SK-N-DZ (cell line): ENCODE measurements at places on chromosomes 5 and 9.

GRCh38 chr5:61824396-61824795 lies 481.6 kb upstream of the KIF2A start:
- DNase-seq = no peak

- no peak for DNase-seq
These were observed 333.5 kb downstream of the EFNA5 start for GRCh38 chr5:107337281-107337680.

- DNase-seq = no peak
These were observed 27.6 kb upstream of the PSD2 start for GRCh38 chr5:139767960-139768359.

GRCh38 chr5:41252036-41252435 lies 38.7 kb upstream of the C6 start:
- no peak for DNase-seq

DNA sequence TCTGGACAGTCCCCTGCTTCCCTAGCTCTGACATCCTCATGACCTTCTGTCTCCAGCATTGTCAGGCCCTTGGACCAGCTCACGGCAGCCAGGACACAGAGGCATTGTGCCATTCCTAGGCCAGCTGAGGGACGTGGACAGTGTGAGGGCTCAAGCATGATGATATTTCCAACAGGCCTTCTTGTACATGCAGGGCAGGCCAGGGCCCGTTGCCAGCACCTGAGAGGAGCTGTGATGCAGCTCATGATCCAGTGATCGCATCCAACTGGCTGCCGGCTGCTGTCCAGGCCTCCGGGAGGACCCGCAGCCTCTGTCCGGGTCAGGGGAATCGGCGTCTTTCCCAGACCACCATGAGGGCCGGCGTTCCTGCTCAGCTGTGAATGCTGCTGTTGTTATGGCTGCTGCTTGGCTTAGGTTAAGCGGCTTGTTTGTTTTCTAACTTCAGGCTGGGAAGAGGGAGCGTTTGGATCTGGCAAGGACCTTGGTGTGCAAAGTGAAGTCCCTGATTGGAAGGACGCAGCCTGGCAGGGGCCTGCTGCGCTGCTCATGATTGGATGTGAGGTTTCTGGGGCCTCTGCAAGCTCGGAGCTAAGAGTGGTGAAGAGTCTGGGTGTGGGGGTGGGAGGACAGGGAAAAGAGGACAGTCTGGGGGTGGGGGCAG lies 53.8 kb downstream of the PDZD2 start:
- DNase-seq = no peak

GRCh38 chr5:77620405-77620804 lies 18.1 kb downstream of the OTP start:
- DNase-seq = no peak

DNA sequence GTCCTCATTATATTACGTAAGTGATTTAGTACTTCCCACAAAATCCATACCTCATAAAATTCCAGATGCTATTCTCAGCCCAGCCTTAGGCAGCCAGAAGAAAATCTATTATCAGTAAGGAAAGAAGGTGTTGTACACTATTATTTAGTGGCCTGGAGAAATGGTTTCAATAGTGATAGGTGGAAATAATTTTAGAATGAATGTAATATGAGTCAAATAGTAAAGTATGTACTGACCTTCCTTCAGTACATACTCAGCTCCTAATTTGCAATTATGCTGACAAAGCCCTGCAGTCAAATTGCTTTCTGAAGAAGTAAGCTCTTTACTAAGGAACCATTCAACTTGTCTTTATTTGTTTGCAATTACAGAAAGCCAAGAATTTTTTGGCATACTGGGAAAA lies 409.2 kb downstream of the HTR1A start:
- DNase-seq = no peak
